ENCODE measurements at places on chromosomes 3 and 15.

DNA sequence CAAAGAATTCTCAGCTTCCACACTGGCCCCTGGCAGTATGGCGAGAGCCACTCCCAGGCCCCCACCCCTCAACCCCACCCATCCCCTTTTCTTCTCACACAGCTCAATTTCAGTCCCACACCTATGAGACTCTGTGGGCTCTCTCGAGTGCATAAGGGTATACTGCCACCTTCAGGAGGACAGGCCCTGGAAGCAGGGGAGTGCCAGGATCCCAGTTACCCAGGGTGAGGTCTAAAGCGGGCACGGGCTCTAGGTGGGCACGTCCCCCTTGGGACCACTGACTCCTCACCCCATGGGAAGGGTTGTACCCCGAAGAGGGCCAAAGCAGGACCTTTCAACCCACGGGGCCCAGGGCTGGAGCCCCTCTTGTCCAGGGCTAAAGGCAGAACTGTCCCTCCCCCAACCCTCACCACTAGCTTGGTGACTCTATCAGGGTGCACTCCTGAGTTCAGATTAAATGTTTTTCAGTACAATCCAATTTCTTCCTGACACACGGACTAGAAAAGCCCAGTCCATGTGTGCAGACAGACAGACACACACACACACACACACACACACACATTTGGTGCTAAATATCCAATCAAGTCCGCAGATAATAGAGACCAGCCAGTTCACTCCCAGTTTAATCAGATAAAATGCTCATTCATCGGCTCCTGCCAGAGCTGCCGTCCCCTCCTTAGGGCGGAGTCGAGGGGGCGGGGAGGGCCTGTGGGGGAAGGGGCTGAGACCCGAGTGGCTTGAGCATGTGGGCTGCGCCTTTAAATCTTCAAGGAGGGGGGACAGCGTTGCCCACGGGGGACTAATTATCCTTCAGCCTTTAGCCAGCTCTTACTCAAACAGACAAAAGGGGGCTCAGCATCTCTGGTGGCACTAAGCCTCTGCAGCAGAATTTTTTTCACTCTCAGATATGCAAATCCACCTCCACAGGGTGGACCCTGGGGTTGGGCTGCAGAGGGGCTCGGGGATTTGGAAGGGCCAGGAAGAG lies 59.3 kb downstream of the CYP11A1 start:
- DNase-seq = peak; percentile 28

DNA sequence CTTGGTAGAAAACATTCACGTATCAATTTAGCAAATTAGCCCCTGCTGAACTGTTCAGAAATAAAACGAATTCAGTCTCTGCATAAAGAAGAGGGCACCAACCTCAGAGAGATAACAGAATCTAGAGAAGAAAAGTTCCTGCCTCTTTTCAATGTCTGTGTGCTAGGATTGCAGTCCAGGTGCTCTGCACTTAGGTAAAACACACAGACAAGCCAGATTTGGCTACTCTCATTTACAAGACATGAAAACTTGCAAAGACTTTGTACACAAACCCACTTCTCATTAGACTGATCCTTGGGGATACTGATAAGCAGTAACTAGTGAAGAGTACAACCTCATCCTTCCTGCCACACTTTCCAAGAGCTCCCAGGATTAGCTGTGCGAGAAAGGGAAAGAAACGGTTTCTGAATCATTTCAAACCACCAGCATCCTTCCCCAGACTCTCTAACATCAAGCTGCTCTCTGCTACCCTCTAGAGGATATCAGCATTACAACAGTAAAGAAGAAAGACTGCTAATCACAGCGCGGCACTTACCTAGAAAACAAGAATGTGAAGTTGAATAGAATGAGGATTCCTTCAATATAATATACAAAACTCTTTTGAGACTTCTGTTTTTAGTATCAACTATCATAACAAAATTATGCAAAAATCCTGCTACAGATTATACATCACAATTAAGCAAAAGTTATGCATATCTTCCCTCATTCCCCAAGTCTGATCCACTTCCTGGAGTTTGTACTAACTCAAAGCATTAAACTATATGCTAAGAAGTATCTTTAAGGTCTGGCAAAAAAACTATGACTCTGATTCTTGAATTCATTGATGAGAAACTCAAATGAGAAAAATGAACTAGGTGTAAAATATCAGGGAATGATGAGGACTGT lies 306.4 kb downstream of the MAGI1 start:
- DNase-seq = peak; percentile 41

DNA sequence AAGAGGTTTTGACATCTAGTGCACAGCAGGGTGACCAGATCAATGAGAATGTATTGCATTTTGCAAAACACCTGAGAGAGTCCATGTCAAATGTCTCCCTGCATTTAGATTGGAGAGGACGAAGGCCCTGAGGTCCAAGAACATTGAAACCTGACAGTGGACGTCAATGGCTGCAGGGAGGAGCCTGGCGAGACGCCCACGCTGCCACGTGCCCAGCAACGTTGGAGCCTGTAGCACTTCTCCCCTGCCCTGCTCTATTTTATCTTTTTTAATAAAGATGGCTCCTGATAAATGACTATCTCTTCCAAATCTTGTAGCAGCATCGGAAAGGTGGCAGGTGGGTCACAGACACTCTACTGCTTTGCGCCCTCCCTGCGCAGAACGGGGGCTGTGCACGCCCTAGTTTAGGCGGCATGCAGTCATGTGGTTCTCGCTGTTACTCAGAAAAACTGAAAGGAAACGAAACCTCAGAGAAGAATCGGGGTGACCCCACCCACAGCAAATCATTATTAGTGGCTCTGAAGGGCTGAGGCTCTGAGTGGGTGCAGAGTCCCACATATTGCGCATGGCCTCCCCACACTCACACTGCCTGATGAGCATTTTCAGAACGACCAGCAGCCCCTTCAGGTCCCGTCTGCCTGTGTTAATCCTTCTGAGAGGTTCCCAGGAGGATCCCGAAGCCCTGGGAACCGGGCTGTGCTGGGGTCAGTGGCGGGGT lies 62.5 kb upstream of the TAMM41 start:
- no peak for DNase-seq

DNA sequence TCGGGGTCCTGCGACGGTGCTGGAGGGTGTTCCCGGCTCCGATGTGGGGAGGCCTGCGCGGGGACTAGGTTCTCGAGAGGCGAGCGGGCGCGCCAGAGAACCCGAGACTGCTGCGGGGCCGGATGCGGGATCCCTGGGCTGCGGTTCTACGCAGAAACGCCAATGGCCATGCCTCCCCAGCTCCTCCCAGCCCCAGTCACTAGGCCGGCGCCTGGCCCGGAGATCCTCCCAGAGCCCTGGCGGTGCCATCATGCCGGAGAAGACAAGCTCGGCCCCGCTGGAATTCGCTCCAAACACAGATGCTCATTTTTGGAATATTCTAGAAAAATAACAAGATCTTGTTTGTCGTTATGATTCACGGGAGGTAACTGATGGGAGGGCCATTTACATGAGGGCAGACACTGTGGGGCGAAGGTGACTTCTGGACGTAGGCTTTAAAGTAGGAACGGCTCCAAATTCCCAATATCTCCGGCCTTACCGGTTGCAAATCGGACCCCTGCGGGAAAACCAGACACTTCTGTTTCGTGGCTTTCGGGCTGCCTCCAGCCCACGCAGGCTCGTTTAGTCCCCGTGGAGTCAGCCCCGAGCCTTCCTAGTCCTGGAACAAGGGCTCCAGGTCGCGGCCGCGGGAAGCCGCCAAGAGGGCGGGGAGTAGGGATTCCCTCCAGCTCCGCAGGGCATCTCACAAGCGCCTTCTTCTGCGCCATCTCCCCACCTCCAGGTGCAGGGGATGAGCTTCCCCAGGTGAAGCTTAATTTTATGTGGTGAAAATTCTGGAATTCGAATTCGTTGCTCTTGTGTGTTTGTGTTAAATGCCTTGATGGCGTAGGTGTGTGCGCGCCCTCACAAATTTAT lies 74.8 kb upstream of the POLG start:
- DNase-seq = peak; percentile 24

DNA sequence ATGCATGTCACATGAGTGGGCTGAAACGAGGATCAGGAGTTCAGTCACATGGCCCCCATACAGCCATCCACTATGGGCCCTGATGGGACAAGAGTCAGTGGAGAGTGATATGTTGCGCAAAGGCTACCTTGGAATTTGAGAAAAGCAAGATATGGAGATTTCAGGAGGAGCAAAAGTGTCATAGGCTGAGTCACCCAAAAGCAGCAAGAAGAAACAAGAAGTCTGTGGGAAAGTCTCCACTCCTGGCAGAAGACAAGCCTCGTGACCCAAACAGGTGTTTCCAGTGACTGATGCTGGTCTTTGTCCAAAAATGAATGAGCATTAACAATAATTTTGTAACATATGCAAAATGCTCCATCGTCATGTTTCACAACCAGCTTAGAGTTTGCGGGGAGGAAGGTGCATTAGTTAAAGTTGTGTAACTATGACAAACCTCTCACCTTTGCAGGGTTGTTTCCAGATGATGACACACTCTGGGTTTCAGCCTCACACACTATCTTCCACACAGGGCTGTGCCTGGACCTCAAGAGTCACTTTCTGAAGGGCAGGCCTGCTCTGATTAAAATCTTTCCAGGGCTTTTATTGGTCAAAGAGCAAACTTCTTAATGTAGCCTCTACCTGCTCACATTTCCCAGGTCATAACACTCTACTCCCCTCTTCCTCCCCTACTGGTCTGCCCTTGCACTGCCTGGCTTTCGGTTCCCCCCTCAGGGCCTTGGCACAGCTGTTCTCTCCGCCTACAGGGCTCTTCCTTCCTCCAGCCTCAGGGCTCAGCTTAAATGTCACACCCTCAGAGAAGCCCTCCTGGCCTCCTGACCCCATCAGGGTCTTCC lies 3.9 kb upstream of the DNASE1L3 start:
- DNase-seq = peak; percentile 89

- no peak for DNase-seq
Observed at GRCh38 chr3:51337666-51338065, 47.4 kb upstream of the MANF start.

DNA sequence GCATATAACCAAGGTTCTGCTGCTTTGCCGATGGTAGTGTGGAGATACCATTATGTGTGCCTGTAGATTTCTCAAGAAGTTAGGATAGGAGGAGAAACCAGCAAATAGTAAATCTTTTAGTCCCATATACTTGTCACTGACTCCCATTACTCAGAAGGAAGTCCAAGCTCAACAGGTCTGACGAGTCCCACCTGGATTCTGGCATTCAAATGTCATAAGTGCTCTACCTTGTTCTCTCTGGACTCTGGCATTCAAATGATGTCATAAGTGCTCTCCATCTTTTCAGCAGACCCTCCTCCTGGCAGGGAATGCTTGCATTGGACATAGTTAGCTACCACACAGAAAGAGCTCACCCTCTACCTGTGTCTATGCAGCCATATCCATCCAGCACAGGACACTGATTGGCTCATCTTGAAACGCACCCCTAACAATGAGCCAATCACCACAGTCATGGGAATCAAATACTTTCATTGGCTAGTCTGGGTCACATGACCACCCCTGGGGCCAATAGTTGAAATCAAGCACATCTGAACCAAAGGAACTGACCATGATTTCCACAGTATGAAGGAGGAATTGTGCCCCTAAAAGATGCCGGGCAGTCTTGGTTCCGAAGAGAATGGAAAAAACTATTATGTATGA lies 205.0 kb upstream of the ADAMTS9 start:
- no peak for DNase-seq

DNA sequence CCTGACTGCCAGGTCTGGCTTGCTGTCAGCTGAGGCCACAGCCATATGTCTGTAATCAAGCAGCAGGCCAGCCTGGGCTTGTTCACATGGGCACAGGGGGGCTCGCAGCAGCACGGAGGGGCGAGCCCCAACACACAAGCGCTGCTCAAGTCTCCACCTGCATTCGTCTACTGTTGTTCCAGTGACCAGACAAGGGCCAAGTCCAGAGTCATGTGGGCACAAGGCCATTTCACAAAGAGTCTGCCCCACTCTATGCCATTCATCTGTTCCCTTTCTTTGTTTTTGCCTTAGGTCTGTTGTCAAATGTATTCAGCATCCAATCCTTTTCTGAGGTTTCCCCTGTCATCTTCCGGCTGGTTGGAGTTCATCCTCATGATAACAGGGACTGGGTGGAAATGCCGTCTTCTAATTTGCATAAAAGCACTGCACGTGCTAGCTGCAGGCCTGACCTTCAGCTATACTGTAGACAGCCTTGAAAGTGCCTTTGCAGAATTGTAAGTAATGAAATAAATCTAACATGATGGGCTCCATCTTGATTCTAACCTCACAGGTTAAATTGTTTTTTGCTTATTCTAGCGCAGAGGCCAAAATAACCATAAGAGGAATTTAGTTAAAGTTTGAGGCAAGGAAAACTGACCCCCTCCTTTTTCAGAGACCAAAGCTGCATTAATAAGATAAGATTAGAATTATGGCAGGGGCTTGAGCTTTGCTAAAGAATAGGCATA lies 28.6 kb upstream of the KBTBD12 start:
- DNase-seq = no peak

DNA sequence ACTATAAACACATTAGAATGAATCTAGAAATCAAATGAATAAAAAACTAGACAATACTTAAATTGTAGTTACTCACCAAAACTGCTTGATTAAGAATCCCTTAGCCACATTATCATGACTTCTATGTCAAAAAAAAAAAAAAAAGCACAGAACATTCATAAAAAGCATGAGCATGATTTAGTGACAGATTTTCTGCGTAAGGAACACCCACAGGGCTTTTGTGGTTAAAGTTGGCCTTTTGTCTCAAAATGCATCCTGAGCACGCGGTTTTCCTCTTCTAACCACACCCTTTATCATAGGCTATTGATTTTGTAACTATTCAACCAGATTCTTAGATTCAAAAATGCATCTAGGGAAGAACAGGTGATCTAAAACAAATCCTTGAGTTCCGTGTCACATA lies 334.0 kb upstream of the NR2F2 start:
- DNase-seq = peak; percentile 4

GRCh38 chr3:144362126-144362525 lies 390.5 kb downstream of the DIPK2A start:
- no peak for DNase-seq

DNA sequence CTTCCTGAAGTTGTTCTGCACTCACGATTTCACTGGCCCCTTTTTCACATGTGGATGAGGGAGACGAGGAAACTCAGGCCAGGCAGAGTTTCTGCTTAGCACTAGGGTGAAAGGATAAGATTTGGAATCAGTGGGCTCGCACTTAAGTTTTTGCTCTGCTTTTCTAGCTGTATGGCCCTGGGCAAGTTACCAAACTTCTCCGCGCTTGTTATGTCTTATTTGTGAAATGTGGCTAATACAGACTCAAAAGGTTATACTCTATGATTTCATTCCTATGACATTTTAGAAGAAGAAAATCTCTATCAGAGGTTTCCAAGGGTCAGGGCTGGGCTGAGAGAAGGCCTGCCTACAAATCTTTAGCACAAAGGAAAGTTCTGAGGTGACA lies 191.9 kb upstream of the LRIG1 start:
- no peak for DNase-seq

DNA sequence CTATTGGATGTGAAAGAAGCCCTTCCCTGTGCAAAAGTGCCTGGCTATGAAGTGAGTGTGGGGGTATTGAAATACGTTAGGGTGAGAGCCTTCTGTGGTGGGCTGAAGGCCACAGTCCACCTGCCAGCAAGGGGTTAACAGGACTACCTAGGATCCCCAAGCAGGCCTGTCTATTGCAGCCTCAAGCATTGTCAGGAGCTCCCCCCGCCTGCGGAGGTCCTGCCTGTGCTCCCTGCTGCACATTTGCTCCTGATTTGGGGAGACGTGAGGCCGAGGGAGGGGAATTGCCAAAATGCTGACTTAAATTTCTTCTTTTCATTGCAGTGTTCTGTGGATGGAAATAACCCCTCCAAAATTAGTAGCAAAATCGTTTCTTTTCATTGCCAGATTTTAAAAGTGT lies 56.2 kb downstream of the GABRG3 start:
- no peak for DNase-seq
